Activated T-helper 1 cell treated with anti-CD3 and anti-CD28 coated beads, Interleukin-2, amount 50 U/mL, for 16 hours (primary cell): ENCODE measurements at places on chromosomes 6 and 20.

- no peak for DNase-seq
Measured at GRCh38 chr6:158474961-158475343, 84.9 kb upstream of the TMEM181 start.

- no peak for DNase-seq
Measured at GRCh38 chr6:106163966-106164877, 78.1 kb downstream of the PRDM1 start.

DNA sequence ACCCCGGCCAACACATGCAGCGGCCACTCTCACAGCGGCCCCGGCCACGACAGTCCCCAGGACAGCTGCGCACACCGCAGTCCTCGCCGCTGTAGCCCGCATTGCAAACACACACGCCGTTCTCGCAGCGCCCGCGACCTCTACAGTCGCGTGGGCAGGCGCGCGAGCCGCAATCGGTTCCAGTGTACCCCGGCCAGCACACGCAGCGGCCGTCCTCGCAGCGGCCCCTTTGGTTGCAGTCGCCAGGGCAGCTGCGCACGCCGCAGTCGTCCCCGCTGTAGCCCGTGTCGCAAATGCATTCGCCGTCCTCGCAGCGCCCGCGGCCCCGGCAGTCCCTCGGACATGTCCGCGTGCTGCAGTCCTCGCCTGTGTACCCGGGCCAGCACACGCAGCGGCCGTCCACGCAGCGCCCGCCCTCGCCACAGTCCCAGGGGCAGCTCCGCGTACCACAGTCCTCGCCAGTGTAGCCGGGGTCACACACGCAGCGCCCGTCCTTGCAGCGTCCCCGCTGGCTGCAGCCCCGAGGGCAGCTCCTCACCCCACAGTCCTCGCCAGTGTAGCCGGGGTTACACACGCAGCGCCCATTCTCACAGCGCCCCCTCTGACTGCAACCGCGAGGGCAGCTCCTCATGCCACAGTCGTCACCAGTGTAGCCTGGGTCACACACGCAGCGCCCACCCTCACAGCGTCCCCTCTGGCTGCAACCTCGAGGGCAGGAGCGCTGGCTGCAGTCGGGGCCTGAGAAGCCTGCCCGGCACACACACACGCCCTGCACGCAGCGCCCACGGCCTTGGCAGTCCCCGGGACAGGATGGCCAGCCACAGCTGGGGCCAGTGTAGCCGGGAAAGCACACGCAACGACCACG lies 12.5 kb downstream of the TNXB start:
- no peak for DNase-seq

DNA sequence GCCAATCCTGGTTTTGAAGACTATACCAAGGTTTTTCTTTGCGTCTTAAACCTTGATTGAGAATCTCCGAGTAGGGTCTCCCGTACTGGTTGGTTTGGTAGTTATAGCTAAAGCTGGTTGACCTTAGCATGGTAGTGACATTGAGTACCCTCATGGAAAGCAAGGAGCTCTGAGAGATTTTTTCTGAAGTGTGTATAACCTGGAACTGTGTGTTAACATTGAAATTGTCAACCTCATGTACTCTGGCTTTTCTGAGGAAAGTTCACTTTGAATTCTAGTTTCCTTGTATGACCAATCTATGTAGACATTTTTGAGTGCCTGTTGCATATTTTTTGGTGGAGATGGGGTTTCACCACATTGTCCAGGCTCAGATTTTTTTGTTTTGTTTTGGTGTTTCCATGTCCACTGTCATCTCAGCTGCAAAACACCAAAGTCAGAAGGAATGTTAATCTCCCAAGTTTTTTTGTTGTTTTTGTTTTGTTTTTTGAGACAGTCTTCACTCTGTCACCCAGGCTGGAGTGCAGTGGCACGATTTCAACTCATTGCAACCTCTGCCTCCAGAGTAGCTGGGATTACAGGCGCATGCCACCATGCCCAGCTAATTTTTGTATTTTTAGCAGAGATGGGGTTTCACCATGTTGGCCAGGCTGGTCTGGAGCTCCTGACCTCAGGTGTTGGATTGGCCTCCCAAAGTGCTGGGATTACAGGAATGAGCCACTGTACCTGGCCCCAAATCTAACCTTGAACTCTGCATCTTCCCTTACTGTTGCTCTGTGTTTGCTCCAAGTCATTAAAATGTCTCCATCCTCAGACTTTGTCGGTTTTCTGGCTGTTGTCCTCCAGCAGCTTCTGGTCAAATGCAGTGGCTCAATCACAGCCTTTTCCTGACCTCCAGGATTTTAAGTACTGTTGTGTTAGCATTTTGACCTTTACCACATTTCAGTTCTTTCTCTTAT lies 4.3 kb downstream of the RPS12 start:
- no peak for DNase-seq
